NCI-H1694 (cell line): ENCODE measurements at places on chromosomes 2 and 18.
A peak's percentile ranks its signal among the peaks of the same experiment; 100 is the strongest.

DNA sequence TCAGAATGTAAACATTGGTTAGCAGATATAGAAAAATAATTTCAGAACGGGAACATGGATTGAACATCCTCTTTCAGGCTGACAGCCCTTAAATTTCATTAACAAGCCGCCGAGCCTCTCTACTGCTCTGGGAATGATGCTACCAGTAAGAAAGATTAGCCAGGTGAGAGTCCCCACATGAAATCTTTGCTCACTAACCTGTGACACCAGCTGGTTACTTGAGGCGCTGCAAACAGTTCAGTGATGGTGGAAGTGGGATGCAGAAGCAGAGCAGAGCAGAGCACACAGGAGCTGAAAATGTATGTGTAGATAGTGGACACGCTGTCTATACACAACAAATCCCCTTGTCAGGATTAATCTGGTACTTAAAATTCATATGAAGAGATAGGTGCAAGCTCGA lies 721.1 kb downstream of the DPP10 start:
- DNase-seq = no peak

DNA sequence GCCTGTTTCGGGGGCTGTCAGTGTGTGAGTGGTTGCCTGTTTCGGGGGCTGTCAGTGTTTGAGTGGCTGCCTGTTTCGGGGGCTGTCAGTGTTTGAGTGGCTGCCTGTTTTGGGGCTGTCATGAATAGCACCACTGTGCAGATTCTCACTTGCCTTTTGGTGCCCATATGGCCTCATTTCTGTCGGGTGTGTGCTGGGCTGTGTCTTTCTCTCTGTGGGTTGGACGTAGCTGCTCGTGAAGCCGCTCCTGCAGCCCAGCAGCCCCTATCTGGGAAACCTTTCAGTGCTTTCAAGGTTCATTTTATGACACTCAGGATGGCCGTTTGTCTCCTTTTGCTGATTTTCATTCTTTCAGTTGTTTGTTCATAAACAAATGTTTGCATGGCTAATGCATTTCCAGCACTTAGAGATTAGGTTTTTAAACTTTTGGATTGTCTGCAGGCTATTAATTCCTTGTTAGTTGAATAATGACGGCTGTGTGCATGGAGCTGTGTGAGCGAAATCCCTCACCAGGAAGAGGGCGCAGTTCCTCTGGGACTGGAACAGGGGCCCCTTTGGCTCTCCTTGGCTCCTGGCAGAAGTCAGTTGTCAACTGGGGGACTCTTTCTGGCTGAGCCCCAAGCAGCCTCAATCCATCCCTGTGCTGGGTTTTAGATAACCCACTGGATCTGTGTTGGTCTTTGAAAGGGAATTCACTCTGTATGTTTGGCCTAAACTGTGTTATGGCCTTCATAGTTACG lies 10.8 kb downstream of the AGAP1 start:
- DNase-seq = no peak

DNA sequence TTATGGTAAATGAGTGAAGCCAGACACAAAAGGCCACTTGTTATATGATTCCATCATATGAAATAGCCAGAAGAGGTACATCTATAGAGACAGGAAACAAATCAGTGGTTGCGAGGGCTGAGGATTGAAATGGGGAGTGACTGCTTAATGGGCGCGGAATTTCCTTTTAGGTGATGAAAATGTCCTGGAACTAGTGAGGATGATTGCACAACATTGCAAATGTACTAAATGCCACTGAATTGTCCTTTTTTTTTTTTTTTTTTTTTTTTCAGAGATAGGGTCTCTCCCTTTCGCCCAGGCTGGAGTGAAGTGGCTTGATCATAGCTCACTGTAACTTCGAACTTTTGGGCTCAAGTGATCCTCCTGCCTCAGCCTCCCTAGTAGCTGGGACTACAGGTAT lies 15.3 kb upstream of the GAREM2 start:
- no peak for DNase-seq

- no peak for DNase-seq
These were observed 101.7 kb upstream of the FN1 start for GRCh38 chr2:215537611-215538010.

DNA sequence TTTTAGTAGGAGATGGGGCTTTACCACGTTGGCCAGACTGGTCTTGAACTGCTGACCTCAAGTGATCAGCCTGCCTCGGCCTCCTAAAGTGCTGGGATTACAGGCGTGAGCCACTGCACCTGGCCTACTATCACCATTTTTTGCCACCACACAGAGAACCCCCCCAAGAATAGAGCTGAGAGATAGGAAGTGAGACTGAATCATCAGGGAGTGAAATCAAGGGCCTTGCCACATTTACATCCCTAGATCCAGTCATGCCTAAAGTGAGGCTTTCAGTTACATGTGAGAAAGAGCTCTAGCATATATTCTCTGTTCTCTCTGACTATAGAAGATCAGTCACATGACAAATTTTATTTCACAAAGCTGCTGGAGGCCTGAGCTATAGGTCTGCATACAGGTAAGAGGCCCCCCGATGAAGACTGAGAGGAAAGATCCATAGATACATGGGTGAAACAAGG lies 28.0 kb upstream of the KCMF1 start:
- DNase-seq = no peak

- no peak for DNase-seq
These were observed at the start of gene WIPF1 for GRCh38 chr2:174597345-174598047. TSS of gene WIPF1 (minus strand) at chr2:174597804. CDS start at chr2:174585573, 12,231 bp downstream.

DNA sequence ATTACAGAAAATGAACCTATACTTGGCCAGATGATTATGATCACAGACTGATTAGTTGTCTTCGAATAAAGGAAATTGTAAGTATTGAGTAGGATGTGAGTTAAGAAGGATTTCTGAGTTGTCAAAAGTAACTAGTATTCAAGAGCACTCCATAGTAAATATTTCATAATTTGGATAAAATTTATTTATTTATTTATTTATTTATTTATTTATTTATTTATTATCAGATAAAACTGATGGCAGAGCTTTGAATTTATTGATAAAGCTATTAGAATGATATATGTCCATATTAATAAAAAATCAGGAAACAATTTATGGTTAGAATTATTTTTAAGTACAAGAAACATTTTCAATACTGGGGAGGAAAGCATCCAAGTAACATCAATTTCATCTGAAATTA lies 1634.1 kb downstream of the LRP1B start:
- no peak for DNase-seq

DNA sequence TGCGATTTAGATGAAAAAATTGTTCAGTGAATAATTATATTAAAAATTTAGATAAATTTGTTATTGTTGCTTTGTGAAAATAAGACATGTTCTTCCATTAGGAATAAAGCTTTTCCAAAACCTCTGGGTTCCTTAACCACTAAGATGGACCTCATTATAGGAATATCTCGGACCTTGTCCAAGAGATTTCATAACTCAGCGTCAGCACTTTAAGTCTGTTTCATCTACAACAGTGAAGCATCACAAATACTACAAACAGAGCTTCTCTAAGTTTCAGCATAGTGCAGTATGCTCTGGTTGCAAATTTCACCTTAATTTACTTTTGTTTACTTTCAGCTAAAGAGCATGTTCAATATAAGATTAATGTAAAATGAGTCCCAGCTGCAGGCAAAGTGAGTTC lies 150.3 kb downstream of the UBE2E3 start:
- no peak for DNase-seq

DNA sequence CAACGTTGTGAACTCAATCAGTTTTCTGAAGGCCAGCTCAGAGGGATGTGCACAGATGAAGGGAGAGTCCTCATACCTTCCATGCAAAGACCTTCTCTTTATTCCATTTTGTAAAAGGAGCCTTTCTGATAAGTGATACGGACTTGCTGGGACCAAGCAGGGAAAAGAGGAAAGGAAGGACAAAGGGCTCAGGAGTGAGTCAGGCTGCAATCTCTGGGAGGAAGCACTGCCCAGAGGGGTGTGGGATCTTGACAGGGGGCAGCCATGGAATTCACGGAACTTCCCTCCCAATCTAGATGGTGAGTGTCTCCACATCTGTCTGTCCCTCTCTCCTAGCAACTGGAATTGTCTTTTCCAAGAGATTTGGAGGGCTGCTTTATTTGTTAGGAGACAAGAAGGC lies 281.4 kb upstream of the CELF4 start:
- no peak for DNase-seq

- no peak for DNase-seq
These were observed 342.9 kb downstream of the LRATD1 start for GRCh38 chr2:14975381-14975780.

DNA sequence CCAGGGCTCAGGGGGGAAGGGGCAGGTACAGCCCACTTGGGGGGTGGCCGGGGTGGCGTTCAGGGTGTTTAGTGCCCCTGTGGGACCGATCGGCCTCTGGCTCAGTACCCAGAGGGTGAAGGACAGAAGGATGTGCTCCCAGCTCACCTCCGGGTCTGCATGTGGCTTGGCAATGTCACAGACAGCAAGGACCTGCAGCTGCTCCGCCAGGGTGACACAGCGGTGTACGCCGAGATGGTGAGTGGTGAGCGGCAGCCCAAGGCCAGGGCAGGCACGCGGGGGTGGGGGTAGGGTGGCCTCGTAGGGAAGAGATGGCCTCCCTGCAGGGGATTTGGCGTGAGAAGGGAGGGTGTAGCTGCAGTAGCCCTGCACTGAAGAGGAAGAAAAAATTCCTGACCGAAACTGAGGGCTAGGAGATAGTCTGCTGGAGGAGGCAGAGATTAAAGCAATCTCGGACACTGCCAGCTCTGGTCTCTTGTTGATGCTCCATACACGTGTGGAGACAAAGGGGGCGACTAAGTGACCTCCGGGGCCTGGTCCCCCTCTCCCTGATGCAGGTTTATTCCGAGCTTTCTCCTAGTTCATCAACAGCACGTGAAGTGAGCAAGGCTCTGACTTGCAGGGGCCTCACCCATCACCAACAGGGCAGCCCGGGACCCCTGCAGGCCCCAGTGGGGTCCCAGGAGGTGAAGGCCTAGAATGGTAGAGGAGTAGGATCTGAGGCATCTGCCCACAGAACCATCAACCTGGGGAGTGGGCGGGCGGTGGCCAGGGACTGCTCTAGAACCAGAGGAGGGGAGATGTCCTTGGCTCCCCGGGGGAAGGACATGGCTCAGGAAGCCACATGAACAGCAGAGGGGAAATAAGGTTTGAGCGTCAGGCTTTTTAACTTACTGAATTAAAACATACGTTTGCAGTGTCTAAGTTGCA lies 45.4 kb downstream of the FER1L5 start:
- no peak for DNase-seq

DNA sequence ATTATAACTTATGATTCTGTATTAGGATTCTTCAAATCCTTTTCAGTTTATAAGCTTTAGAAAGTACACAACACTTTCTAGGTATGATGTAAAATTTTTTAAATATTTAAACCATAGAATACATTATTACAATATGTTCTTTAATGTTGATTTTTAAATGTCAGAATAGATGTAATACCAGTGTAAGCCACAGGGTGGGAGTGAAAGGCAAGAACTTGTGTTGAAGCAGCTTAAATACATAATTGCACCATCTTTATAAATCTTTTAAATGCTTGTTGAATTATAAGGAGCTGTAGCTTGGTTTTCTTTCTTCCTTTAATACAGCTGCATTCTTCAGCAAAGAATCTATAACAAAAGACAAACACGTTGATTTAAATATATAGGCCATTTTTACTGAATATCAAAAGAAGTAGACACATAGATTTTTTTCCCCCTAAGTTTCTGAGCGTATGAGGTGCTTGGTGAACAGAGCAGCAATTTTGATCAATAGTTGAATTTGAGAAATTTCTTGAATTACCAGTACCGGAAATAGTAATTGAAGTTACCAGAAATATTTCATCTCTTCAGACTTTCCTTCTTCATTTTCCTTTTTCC lies 63.0 kb downstream of the TANK start:
- DNase-seq = peak; percentile 30

DNA sequence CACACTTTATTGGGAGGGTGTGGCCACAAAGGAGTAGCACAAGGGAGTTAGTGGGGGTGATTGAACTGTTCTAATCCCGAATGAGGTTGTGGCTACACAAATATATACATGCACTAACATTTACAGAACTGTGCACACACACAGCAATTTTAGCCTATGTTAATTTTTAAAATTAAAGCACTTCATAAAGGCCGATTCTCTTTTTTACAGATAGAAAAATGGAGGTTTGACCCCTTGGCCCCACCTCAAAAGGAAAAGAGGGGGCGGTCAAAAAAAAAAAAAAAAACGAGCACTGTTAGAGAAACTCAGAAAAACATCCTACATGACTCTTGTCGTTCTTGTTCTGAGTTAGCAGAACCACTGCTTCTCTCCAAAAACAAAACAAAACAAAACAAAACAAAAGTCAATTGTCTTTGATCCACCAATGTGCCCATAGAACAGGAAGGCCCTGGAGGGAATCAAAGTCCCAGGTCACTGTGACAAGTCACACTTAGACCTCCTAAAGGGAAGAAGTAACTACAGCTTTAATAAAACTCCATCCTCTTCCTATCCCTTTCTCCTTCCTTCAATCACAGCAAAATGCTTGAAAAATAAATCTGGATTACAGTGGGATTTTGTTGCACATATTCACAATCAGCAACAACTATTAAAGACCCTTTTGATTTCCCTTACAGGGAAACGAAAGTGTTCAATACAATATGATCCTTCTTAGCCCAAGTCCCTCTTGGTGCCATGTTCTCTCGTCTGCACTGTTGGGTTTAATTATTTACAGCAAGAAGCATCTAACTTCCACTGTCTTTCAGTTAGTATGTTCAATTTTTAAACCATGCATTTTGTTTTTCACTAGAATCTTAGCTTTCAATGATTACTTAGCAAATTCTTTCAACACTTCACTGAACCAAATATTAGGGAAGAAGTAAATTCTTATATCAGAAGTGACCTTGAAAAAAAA lies 16.6 kb downstream of the LRP2 start:
- DNase-seq = no peak
